ENCODE measurements at places on chromosomes 11 and 22. TPM values are rescaled to one million over a fixed set of nuclear protein-coding genes. Genes with fewer than 3 reads are reported as not detected.
A peak's percentile ranks its signal among the peaks of the same experiment; 100 is the strongest.

NRIP3 gene
- not detected for total RNA-seq

OR2D2 gene
- not detected for total RNA-seq

DNA sequence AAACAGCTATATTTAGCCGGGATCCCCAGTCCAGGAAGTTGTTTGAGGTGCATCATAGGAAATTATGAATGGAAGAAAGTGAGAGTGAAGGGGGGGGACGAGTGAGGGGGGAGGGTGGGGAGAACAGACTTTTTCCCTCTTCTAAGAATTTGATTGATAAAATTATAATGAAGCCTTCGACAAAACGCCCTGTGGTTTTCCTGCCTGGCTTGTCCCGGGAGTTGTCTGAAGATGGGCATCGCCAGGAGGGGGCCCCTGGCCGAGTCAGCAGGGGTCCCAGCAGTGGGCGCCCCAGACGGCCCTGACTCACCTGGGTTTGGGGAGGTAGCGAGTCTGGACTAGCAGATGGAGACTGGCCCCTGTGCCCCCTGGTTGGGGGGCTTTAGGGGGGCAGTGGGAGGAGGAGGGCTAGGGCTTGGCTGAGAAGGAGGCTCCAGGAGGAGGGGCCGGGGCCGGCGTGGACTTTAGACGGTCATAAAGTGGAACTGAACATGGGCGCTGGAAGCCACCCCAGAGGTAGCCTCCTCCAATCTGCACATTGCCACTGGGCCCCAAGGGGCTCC, 336 bp upstream of the LIF start:
- peaks cover 35% of the 10 kb centered on the region for H3K27me3 ChIP-seq
- no peaks in the 10 kb centered on the region for H3K36me3 ChIP-seq
- peaks cover 6% of the 10 kb centered on the region for H3K4me1 ChIP-seq
- H3K4me3 ChIP-seq, result peak overlapping the region; percentile 47
- no peak overlapping the region for H3K27ac ChIP-seq

- no peak overlapping the region for H3K27ac ChIP-seq
- H3K4me1 ChIP-seq, result no peaks in the 10 kb centered on the region
- no peak overlapping the region for H3K4me3 ChIP-seq
- no peak for DNase-seq
- H3K36me3 ChIP-seq, result no peaks in the 10 kb centered on the region
Observed at GRCh38 chr11:82038154-82038553, 695.5 kb downstream of the FAM181B start.

CTSF gene
- total RNA-seq, result 87.0 TPM

GRCh38 chr11:75105462-75105925, 8.8 kb upstream of the OR2AT4 start:
- peaks cover 3% of the 10 kb centered on the region for H3K27me3 ChIP-seq
- no peaks in the 10 kb centered on the region for H3K4me1 ChIP-seq
- no peaks in the 10 kb centered on the region for H3K36me3 ChIP-seq
- H3K27ac ChIP-seq, result no peak overlapping the region
- no peak overlapping the region for H3K4me3 ChIP-seq

GRCh38 chr22:43152003-43152356, 621 bp downstream of the TSPO start:
- no peaks in the 10 kb centered on the region for H3K27me3 ChIP-seq
- H3K4me1 ChIP-seq, result peaks cover 27% of the 10 kb centered on the region
- no peaks in the 10 kb centered on the region for H3K36me3 ChIP-seq
- H3K27ac ChIP-seq, result peak overlapping the region; percentile 74
- H3K4me3 ChIP-seq, result peak overlapping the region; percentile 80
